ENCODE measurements at places on chromosomes 1 and 21. TPM values are rescaled to one million over a fixed set of nuclear protein-coding genes. Genes with fewer than 3 reads are reported as not detected.

SERPINC1 gene
- total RNA-seq, result under 0.01 TPM

LAMC2 gene
- total RNA-seq, result 2.8 TPM

CAPN9 gene
- 0.17 TPM for total RNA-seq

GBP3 gene
- total RNA-seq, result 44.9 TPM

OR2T11 gene
- not detected for total RNA-seq

HAPLN2 gene
- not detected for total RNA-seq

TENT5C gene
- 6.2 TPM for total RNA-seq

HCN3 gene
- total RNA-seq, result 1.0 TPM

GBP6 gene
- total RNA-seq, result under 0.01 TPM

WNT3A gene
- total RNA-seq, result not detected

LCE1F gene
- total RNA-seq, result not detected

PDZK1 gene
- total RNA-seq, result 1.5 TPM

TRIM46 gene
- 4.0 TPM for total RNA-seq

CRYBG2 gene
- total RNA-seq, result not detected

ARHGAP30 gene
- not detected for total RNA-seq

ARHGEF16 gene
- 0.17 TPM for total RNA-seq

SCCPDH gene
- 58.0 TPM for total RNA-seq

SAMD11 gene
- 3.8 TPM for total RNA-seq

ATP1A4 gene
- 0.26 TPM for total RNA-seq

SEMA4A gene
- 0.77 TPM for total RNA-seq

ISG20L2 gene
- total RNA-seq, result 5.4 TPM

MIXL1 gene
- total RNA-seq, result not detected

GJA5 gene
- not detected for total RNA-seq

RNU1-2 gene
- total RNA-seq, result 3,997 TPM

Measured in fibroblast of lung (primary cell).